ENCODE measurements at places on chromosomes 7 and 10. TPM values are rescaled to one million over a fixed set of nuclear protein-coding genes. Genes with fewer than 3 reads are reported as not detected.

MSMB gene
- not detected for polyA plus RNA-seq

ASB10 gene
- polyA plus RNA-seq = not detected

ANKRD61 gene
- polyA plus RNA-seq = 4.5 TPM

OR2A1 gene
- 2.7 TPM for polyA plus RNA-seq

CFAP69 gene
- 10.3 TPM for polyA plus RNA-seq

CTAGE4 gene
- polyA plus RNA-seq = 4.6 TPM

CTNNA3 gene
- polyA plus RNA-seq = 5.8 TPM

LRRTM3 gene
- polyA plus RNA-seq = 1.7 TPM

SLC39A12 gene
- polyA plus RNA-seq = not detected

HTR5A gene
- not detected for polyA plus RNA-seq

HPS1 gene
- 32.3 TPM for polyA plus RNA-seq

ZNF365 gene
- polyA plus RNA-seq = 0.40 TPM

AKR1C3 gene
- 2.1 TPM for polyA plus RNA-seq

AMPH gene
- polyA plus RNA-seq = 12.5 TPM

FAM25A gene
- not detected for polyA plus RNA-seq

RADIL gene
- 9.8 TPM for polyA plus RNA-seq

TMEM184A gene
- polyA plus RNA-seq = 2.4 TPM

ADIRF gene
- polyA plus RNA-seq = 8.4 TPM

MRLN gene
- polyA plus RNA-seq = 0.79 TPM

C10orf62 gene
- not detected for polyA plus RNA-seq

ASIC3 gene
- 3.3 TPM for polyA plus RNA-seq

IDI2 gene
- 0.24 TPM for polyA plus RNA-seq

LIPK gene
- polyA plus RNA-seq = not detected

NRAP gene
- polyA plus RNA-seq = 0.06 TPM

CCL24 gene
- not detected for polyA plus RNA-seq

FAM25C gene
- polyA plus RNA-seq = not detected

CRHR2 gene
- 0.28 TPM for polyA plus RNA-seq

ANAPC16 gene
- polyA plus RNA-seq = 163 TPM

GHRHR gene
- polyA plus RNA-seq = 0.31 TPM

FANK1 gene
- 10.6 TPM for polyA plus RNA-seq

COL26A1 gene
- 5.7 TPM for polyA plus RNA-seq

AS3MT gene
- polyA plus RNA-seq = 16.4 TPM

CASD1 gene
- 56.8 TPM for polyA plus RNA-seq

CUBN gene
- polyA plus RNA-seq = 5.7 TPM

UCN3 gene
- 1.1 TPM for polyA plus RNA-seq

SORBS1 gene
- polyA plus RNA-seq = 37.5 TPM

LRIT1 gene
- not detected for polyA plus RNA-seq

FOXI2 gene
- polyA plus RNA-seq = not detected

TMEM273 gene
- polyA plus RNA-seq = 6.3 TPM

MKX gene
- 1.3 TPM for polyA plus RNA-seq

AKR1C8 gene
- not detected for polyA plus RNA-seq

HMX3 gene
- polyA plus RNA-seq = not detected

SYT15 gene
- 25.2 TPM for polyA plus RNA-seq

PFKFB3 gene
- polyA plus RNA-seq = 22.5 TPM

ARMC3 gene
- 8.5 TPM for polyA plus RNA-seq

TEX47 gene
- not detected for polyA plus RNA-seq

HECW1 gene
- 2.9 TPM for polyA plus RNA-seq

JCAD gene
- polyA plus RNA-seq = 77.8 TPM

CNNM1 gene
- polyA plus RNA-seq = 0.17 TPM

LLCFC1 gene
- polyA plus RNA-seq = 0.57 TPM

Data from left lung (tissue), 14 donors.